ENCODE measurements at places on chromosomes 16 and 17. TPM values are rescaled to one million over a fixed set of nuclear protein-coding genes. Genes with fewer than 3 reads are reported as not detected.

Gene CX3CL1
- 8.7 TPM for polyA plus RNA-seq

Gene CD300A
- 2.0 TPM for polyA plus RNA-seq

Gene VPS35L
- polyA plus RNA-seq: 22.2 TPM

GRCh38 chr17:79992649-79993389 lies 42.9 kb downstream of the TBC1D16 start:
- H3K27ac ChIP-seq: peak overlapping the region; percentile 41
- no peak for DNase-seq
- H3K4me1 ChIP-seq: peaks cover 53% of the 10 kb centered on the region
- no peak overlapping the region for H3K4me3 ChIP-seq
- no peaks in the 10 kb centered on the region for H3K36me3 ChIP-seq
- H3K27me3 ChIP-seq: no peaks in the 10 kb centered on the region

DNA sequence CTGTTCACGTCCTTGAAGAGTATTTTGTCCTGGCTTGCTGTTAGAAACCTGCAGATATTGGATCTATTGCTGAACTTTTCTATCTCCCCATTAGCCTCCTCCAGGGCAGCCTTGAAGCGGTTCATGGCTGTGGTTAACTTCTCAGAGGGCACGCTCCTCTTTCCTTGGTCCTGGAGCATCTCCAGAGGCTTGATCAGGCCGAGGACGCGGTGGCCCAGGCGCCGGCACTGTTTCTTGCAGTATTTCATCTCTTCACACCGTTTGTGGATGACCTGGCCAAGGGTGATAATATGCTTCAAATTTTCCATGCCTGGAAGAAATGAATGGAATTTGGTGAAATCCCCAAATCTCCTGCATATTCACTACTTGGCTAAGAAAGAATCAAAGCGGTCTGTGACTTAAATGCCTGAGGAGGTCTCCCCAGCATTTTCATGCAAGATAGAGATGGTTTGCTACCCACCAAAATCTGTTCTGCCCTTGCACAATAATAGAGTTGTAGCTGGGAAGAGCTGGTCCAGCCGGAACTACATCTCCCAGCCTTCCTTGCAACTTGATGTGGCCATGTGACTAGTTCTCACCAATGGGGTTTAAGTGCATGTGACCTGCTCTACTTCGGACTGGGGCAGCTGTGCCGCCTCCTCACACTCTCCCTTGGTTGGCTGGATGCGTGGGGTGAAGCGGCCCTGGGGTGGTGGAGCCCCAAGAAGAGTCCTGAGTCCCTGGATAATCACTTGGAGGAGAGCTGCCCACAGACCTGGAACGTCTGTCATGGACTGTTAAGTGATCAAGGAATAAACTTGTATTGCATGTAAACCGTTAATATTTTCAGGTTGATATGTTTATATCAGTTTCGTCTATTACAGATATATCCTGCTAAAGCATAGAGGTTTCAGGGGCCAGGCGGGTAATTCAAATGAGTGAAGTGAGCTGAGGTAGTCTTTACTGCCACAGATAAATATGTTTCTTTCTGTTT lies 4.9 kb downstream of the MLKL start:
- H3K27me3 ChIP-seq: no peaks in the 10 kb centered on the region
- peak overlapping the region; percentile 17 for H3K27ac ChIP-seq
- H3K4me1 ChIP-seq: peaks cover 19% of the 10 kb centered on the region
- H3K4me3 ChIP-seq: no peak overlapping the region
- peak; percentile 84 for DNase-seq

DNA sequence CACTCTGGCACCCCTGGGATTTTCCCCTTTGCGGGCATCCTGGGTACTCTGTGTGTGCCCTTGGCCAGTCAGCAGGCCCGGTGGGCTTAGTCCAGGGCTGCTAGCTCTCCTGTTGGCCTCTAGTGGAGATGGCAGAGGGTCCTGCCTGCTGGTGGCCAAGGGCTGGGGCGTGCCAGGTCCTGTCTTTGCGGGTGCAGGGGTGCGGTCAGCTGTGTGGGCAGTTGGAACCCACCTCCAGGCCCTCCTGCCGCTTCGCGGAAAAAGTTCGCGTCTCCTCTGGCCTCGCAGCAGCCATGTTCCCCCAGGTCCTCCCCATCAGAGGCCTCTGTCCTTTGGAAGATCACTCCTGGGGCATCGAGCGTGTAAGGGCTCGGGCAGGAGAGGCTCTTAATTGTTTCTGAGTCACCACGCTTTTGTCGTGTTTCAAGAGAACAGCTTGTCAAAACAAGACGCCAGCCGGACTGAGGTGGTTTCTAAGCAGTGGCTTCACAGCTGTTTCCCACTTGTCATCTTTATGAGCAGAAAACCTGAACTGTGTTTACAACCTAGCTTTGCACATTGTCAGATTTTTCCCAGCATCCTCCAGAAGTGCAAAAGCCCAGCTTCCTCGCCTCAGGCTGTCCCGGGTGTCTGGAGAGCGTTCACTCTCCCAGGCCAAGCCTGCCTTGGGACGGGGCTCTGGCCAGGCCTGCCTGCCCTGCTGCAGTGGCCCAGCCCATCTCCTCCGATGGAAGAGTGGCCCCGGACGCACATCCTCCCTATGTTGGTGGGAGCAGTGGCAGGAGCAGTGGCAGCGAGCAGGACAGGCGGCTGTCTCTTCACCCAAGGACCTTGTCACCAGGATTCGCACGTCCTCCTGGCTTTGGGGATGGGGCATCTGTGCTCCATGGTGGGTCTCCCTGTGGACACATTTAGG lies 5.0 kb upstream of the DNASE1L2 start:
- H3K4me3 ChIP-seq: no peak overlapping the region
- H3K36me3 ChIP-seq: peaks cover 4% of the 10 kb centered on the region

- DNase-seq: peak; percentile 61
- peaks cover 18% of the 10 kb centered on the region for H3K4me1 ChIP-seq
- peak overlapping the region; percentile 13 for H3K4me3 ChIP-seq
- H3K36me3 ChIP-seq: no peaks in the 10 kb centered on the region
Observed at GRCh38 chr17:81334391-81334901, 39.3 kb upstream of the SLC38A10 start.

DNA sequence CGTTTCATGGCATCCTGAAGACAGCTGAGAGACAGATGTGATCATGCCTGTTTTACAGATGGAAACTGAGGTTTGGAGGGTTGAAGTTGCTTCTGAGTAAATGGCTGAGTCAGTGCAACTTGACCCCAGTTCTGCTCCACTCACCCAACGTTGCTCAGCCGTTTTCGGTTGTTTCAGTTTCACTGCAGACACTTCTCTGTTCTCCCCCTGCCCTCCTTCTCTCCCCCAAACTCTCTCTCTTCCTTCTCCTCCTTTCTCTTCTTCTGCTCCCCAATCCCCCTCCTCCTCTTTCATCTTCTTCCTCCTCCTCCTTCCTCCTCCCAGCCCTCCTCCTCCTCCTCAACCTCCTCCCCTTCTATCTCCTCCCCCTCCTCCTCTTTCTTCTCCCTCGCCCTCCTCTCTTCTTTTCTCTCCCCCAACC lies 9.4 kb upstream of the CEP20 start:
- H3K4me3 ChIP-seq: no peak overlapping the region
- DNase-seq: no peak
- no peaks in the 10 kb centered on the region for H3K36me3 ChIP-seq

DNA sequence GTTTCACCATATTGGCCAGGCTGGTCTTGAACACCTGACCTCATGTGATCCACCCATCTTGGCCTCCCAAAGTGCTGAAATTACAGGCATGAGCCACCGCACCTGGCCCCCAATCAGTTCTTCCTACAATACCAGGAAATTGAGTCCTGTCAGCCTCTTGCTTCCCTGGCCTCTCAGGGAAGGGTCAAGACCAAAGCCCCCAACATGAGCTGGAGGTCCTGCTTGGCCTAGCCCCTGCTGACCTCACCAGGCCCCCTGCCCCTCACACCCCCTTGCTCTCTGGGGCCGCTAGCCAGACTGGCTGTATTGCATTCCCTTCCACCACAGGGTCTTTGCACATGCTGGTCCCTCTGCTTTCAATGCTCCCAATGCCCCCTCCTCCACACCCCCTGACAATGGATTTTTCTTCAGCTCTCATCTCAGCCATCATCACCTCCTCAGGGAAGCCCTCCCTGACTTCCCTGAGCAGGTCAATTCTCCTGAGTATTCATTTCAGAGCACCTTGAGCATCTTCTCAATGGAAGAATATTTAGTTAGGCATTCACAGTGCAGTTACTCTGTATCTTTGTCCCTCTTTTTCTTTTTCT lies 24.1 kb downstream of the IGFBP4 start:
- H3K27me3 ChIP-seq: no peaks in the 10 kb centered on the region
- no peak for DNase-seq
- H3K27ac ChIP-seq: no peak overlapping the region
- no peaks in the 10 kb centered on the region for H3K4me1 ChIP-seq

DNA sequence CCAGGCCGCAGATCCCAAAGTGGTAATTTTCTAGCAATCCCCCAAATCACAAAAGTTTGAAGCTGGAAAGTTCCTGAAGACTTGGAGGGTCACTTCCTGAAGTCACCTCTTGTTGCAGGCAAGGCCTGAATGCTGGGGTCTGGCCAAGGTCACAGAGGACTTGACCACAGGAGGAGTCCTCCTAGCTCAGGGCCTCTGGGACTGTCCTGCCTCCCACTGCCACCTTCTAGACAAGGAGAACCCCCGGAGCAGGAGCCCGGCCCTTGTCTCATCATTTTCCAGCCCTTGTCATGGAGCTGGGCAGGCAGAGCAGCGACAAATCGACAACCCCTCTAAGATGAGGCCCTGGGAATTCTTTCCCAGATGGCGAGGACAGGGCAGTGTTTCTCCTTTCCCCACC lies 330 bp downstream of the CDH16 start:
- H3K4me3 ChIP-seq: no peak overlapping the region
- H3K36me3 ChIP-seq: no peaks in the 10 kb centered on the region
- DNase-seq: no peak
- no peaks in the 10 kb centered on the region for H3K4me1 ChIP-seq
- H3K27me3 ChIP-seq: no peaks in the 10 kb centered on the region

- no peaks in the 10 kb centered on the region for H3K27me3 ChIP-seq
- peaks cover 17% of the 10 kb centered on the region for H3K4me1 ChIP-seq
- no peaks in the 10 kb centered on the region for H3K36me3 ChIP-seq
- peak within 1 kb of the TSS; percentile 18 for H3K27ac ChIP-seq
- peak within 1 kb of the TSS; percentile 31 for H3K4me3 ChIP-seq
Observed at GRCh38 chr16:3112058-3112880, at the start of gene ZNF205. ZNF205 (plus strand) TSS chr16:3112586; CDS start chr16:3113431, 845 bp downstream.

DNA sequence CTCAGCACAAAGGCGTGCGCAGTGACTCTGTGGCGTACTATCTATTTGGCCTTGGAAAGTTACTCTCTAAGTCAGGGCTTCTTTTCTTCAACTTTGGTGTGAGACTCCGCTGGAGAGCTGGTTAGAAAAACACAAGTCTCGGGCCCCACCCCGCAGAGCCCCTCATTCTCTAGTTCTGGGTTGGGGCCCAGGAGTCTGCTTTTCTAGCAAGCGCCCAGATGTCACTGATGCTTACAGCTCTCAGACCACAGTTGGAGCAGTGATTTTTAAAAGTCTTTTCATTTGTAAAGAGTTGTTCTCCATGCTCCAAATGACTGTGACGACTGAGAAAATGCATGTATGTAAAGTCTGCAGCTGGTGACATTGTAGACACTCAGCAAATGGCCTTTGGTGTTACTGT lies 582.3 kb downstream of the WWOX start:
- DNase-seq: no peak
- H3K4me1 ChIP-seq: no peaks in the 10 kb centered on the region
- no peaks in the 10 kb centered on the region for H3K27me3 ChIP-seq
- H3K36me3 ChIP-seq: no peaks in the 10 kb centered on the region
- no peak overlapping the region for H3K27ac ChIP-seq

GRCh38 chr17:57607553-57608120 lies 137.5 kb downstream of the CCDC182 start:
- no peaks in the 10 kb centered on the region for H3K27me3 ChIP-seq
- H3K27ac ChIP-seq: no peak overlapping the region
- H3K36me3 ChIP-seq: no peaks in the 10 kb centered on the region
- peaks cover 8% of the 10 kb centered on the region for H3K4me1 ChIP-seq

Measured in pancreas (tissue), 10 donors.